T-helper 2 cell treated with Interferon-gamma antibody and Interleukin-4, amounts not matched to agents 5 μg/mL and 100 μg/mL, for 36 hours (primary cell): ENCODE measurements at places on chromosomes 2 and 18.
A peak's percentile ranks its signal among the peaks of the same experiment; 100 is the strongest.

- peaks cover 2% of the 10 kb centered on the region for H3K4me1 ChIP-seq
- no peak overlapping the region for H3K4me3 ChIP-seq
- no peak for DNase-seq
- H3K27me3 ChIP-seq, result peaks cover 40% of the 10 kb centered on the region
Measured at GRCh38 chr2:66582104-66582986, 147.4 kb downstream of the MEIS1 start.

- no peaks in the 10 kb centered on the region for H3K27me3 ChIP-seq
- DNase-seq, result no peak
- H3K4me1 ChIP-seq, result peaks cover 8% of the 10 kb centered on the region
- no peak overlapping the region for H3K4me3 ChIP-seq
Measured at GRCh38 chr2:36530983-36531354, 67.0 kb downstream of the FEZ2 start.

DNA sequence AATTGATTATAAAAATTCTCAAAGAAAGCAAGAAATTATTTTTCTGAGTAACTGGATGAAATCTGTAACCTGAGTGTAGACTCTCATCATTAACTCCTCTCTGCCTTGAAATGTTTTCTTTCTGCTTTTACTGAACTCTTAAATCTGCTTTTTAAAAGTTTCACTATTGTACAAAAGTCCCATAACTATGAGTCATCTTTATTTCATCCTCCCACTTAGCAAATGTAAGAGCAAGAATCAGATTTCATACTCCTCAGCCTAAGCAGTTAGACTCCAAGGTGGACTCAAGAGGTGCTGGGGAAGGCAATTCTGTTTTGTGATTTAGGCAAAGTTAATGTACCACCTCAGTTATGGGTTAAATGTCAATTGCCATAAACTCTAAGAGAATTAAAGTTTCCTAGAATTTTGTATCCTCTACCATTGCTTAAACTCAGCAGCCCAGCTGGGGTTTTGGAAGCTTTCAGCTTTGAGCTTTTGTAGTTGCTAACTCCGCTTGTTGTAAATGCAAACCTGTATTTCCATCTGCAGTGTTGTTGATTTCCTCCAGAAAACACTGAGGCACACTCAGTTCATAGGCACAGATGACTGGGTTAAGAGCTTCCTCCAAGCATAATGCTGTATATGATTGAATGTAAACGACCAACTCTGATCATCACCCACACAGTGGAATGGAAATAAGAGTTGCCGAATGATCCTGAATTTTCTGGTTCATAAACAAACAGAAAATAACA, 268.8 kb downstream of the ARHGAP15 start:
- no peaks in the 10 kb centered on the region for H3K27me3 ChIP-seq
- DNase-seq, result no peak
- H3K4me3 ChIP-seq, result no peak overlapping the region
- H3K27ac ChIP-seq, result no peak overlapping the region

DNA sequence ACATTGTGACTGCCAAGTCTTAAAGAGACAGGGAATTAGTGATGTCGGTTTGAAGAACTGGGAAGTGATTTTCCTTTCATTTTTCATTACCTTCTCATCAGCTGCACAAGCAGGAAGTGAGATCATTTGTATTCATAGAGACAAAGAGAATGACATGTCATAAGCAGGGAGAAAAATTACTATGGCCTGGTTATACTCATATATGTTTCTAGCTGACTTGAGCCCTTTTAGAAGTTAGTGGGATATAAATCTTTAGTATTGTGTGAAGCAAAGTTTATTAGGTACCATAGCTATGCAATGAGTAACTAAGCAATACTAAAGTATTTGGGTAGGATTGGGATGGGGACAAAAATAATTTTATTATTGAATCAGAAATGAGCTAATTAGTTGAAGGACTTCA, 284.1 kb downstream of the PID1 start:
- no peak for DNase-seq
- H3K27me3 ChIP-seq, result no peaks in the 10 kb centered on the region
- H3K4me3 ChIP-seq, result no peak overlapping the region

GRCh38 chr2:10067881-10068280, 12.3 kb downstream of the CYS1 start:
- no peak overlapping the region for H3K27ac ChIP-seq
- H3K4me1 ChIP-seq, result peaks cover 6% of the 10 kb centered on the region
- no peak overlapping the region for H3K4me3 ChIP-seq
- peaks cover 6% of the 10 kb centered on the region for H3K27me3 ChIP-seq

DNA sequence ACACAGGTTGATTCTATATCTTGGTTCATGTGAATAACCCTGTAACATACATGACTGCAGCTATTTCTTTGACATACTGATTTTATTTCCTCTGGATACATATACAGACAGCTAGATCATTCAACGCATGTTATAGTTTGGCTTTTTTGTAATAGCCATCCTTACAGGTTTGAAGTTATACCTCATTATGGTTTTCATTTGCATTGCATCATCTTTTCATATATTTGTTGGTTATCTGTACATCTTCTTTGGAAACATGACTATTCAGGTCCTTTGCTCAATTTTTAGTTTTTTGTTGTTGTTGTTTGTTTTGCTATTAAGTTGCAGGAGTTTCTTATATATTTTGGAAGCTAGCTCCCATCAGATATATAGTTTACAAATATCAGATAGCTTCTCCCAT, 276.2 kb upstream of the NETO1 start:
- DNase-seq, result no peak
- no peaks in the 10 kb centered on the region for H3K36me3 ChIP-seq
- H3K4me1 ChIP-seq, result no peaks in the 10 kb centered on the region
- no peak overlapping the region for H3K4me3 ChIP-seq
- no peaks in the 10 kb centered on the region for H3K27me3 ChIP-seq

DNA sequence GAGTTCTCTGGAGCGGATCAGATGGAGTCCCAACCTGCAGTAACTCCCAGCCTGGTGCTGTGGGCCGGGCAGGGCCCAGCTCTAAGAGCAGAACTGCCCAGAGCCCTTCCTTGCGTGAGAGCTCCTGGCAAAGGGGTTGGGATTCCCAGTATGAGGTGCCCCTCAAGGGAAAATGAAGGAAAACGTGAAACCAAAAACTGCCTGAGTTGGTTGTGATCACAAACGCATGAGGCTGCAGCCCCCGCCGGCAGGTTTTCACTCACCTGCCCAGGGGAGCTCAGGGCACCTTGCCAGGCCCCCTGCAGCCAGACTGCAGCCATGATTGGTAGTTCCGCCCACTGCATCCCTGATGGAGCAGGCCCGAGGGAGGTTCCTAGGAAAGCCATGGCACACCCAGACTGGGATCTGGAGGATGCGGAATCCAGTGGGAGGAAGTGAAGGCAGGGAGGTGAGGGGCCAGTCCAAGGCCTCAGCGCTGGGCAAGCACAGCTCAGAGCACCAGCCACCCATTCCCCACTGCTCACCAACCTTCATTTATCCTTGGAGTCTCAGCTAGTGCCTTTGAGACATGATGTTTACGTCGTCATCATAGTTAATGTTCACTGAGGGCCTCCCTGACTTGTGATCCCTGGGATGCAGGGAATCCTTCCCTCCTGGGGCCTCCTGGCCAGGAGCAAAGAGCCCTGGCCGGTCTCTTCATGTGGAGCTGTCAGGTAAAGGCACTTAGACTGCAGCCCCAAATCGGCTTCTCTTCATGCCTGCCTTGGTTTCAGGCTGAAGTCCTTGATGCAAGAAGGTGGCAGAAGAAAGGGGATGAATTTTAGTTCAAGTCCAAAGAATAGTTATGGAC, 103.2 kb downstream of the INHBB start:
- DNase-seq, result no peak
- no peak overlapping the region for H3K4me3 ChIP-seq
- H3K4me1 ChIP-seq, result no peaks in the 10 kb centered on the region
- H3K27ac ChIP-seq, result no peak overlapping the region
- peaks cover 7% of the 10 kb centered on the region for H3K27me3 ChIP-seq
- H3K36me3 ChIP-seq, result no peaks in the 10 kb centered on the region

DNA sequence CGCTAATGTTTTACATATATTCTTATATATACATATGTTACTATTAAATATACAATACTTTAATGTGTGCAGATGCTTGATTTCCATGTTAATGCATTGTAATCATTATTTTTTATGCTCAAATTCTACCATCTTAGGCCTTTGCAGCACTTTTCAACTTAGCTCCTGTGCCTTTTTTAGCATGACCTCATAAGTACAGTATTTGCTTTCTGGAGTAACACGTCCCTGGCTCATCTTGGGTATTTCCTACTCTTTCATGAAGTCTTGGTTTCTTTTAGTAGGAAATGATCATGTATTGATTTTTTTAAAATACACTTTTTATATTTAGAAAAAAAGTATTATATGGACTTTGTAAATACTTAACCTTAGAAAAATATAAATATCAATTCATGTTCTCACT, 36.5 kb downstream of the CAB39 start:
- no peak overlapping the region for H3K4me3 ChIP-seq
- no peak for DNase-seq
- H3K27me3 ChIP-seq, result no peaks in the 10 kb centered on the region
- no peak overlapping the region for H3K27ac ChIP-seq
- H3K36me3 ChIP-seq, result peaks cover 51% of the 10 kb centered on the region

GRCh38 chr2:120109186-120110061, 96.5 kb downstream of the EPB41L5 start:
- DNase-seq, result no peak
- H3K36me3 ChIP-seq, result no peaks in the 10 kb centered on the region
- H3K27me3 ChIP-seq, result peaks cover 29% of the 10 kb centered on the region
- peak overlapping the region; percentile 9 for H3K27ac ChIP-seq

DNA sequence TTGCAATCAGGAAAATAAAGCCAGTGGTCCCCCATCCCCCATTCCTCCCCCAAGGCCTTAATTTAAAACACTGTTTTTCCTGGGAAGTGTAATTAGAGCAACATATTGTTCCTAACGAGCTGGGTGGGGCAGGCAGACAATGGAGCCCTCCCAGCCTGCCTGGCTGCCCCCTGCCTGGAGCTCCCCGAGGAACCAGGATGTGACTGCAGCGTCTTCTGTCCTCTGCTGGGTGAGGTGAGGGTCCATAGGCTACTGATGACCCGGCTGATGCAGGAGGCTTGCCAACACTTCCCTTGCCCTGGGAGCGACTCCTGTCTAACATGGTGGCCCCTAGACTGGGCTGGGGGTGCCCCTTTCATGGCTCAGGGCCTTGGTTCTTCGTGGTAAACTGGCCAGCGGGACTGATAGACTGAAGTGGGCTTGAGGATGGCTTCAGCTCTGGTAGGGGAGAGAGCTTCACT, 152.4 kb downstream of the DYSF start:
- DNase-seq, result no peak
- H3K36me3 ChIP-seq, result no peaks in the 10 kb centered on the region
- H3K4me3 ChIP-seq, result no peak overlapping the region
- peaks cover 3% of the 10 kb centered on the region for H3K27me3 ChIP-seq

GRCh38 chr2:29487967-29488555, 372.8 kb downstream of the CLIP4 start:
- H3K4me3 ChIP-seq, result no peak overlapping the region
- no peaks in the 10 kb centered on the region for H3K4me1 ChIP-seq
- H3K27me3 ChIP-seq, result peaks cover 8% of the 10 kb centered on the region
- no peak for DNase-seq

- peaks cover 43% of the 10 kb centered on the region for H3K27me3 ChIP-seq
- no peaks in the 10 kb centered on the region for H3K36me3 ChIP-seq
- H3K4me1 ChIP-seq, result peaks cover 10% of the 10 kb centered on the region
- no peak overlapping the region for H3K27ac ChIP-seq
- DNase-seq, result no peak
Measured at GRCh38 chr2:159617646-159618045, 1.3 kb upstream of the BAZ2B start.

DNA sequence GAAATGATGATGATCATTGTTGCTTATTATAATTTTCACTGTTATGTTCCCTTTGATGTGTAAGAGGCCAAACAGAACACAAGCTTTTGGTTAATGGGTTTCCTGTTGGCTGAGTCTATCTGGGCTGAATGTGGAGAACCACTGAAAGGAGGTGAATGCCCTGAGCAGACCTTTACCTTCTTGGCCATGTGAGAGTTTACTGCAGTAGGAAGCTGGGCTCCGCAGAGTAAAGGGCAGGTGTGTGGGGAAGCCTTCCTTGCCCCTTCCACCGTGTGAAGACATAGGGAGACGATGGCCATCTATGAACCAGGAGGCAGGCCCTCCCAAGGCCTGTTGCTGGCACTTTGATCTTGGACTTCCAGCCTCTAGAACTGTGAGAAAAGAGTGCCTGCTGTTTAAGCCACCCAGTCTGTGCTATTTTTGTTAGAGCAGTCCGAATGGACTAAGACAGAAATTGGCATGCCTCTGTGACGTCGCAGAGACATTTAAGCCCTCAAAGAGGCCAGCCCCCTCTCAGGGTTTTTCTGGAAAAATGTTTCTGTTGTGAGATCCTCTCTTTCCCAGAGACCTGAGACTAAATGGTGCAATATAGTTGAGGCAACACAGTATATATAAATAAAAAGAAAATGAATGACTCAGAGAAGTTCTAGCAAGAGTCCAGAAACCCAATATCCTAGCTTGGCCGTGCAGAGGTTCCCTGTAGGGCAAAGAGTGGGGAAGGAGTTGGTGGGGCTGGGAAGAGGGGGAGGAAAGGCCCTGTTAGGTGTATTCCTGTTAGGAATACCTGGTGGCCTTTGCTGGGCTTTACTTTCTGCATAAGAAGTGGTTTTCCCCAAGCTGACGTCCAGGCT, 121.9 kb upstream of the LGALSL start:
- H3K27ac ChIP-seq, result no peak overlapping the region
- DNase-seq, result no peak
- H3K4me3 ChIP-seq, result no peak overlapping the region
- H3K27me3 ChIP-seq, result peaks cover 30% of the 10 kb centered on the region
- no peaks in the 10 kb centered on the region for H3K36me3 ChIP-seq

GRCh38 chr2:196592911-196593881, 46.3 kb upstream of the CCDC150 start:
- H3K4me1 ChIP-seq, result peaks cover 7% of the 10 kb centered on the region
- H3K36me3 ChIP-seq, result no peaks in the 10 kb centered on the region
- no peak within 1 kb of the TSS for H3K27ac ChIP-seq
- H3K27me3 ChIP-seq, result peaks cover 75% of the 10 kb centered on the region

DNA sequence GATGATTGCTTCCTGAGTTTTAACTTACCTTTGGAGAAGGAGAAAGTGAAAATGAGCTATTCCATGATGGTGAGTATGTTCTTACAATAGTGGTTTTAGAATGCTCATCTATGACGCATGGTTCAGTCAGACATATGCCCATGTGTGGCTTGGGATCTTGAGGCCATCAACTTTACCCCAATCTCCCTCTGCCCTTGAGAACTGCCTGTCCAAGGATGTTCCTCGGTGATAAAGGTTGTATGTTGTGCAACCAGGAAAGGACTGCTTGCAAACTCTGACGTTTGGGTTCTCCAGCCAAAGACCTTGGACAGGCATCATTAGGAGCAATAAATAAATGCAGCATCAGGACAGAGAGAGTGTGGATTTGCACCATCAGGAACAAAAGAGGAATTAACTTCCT, 165.0 kb downstream of the ZEB2 start:
- DNase-seq, result no peak
- no peaks in the 10 kb centered on the region for H3K36me3 ChIP-seq
- no peak overlapping the region for H3K27ac ChIP-seq

DNA sequence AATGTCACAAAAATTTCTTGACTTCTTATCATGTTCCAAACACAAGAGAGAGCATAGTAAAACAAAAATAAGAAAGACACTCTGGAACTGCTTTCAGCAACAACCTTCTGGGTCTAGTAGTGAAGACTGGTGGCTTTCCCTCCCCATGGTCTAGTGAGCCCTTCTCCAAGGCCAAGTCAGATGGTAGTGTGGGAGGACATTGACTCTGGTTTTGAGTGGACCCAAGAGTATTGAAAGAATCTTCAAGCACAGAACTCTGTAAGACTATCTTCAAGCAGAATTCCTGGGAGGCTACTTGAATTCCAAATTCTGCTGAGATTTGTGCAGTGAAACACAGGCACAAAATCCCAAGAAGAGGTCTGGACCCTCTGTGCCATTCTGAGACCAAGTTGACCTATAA, 21.1 kb downstream of the ANTXR1 start:
- no peak overlapping the region for H3K4me3 ChIP-seq
- H3K27ac ChIP-seq, result no peak overlapping the region
- H3K4me1 ChIP-seq, result no peaks in the 10 kb centered on the region
- peaks cover 46% of the 10 kb centered on the region for H3K27me3 ChIP-seq
- H3K36me3 ChIP-seq, result no peaks in the 10 kb centered on the region
